GM13976 (cell line): ENCODE measurements at places on chromosomes 1 and 21.
A peak's percentile ranks its signal among the peaks of the same experiment; 100 is the strongest.

- DNase-seq = no peak
Measured at GRCh38 chr1:75257424-75257823, 123.2 kb downstream of the LHX8 start.

- DNase-seq = no peak
Measured at GRCh38 chr1:81559662-81560350, 240.9 kb upstream of the ADGRL2 start.

- DNase-seq = no peak
Measured at GRCh38 chr1:39976732-39977131, 21.8 kb downstream of the MFSD2A start.

GRCh38 chr1:181768211-181768929, 285.1 kb downstream of the CACNA1E start:
- peak; percentile 29 for DNase-seq

DNA sequence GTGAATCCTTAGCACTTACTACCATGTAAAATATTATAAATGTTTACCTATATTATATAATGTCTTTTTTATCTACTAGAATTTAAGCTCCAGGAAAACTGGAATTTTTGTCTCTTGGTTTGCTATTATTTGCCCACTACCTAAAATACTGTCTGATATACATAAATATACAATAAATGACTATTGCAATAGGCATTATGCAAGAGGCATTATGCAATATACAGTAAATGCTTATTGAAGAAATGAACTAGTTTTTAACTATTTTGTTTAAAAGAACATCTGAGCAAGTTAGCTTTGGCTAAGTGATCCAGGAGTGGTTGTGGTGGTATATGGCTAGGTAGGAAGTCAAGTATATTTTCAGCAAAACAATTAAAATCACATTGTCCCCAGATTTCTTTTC, 640.2 kb upstream of the PKN2 start:
- DNase-seq = no peak

DNA sequence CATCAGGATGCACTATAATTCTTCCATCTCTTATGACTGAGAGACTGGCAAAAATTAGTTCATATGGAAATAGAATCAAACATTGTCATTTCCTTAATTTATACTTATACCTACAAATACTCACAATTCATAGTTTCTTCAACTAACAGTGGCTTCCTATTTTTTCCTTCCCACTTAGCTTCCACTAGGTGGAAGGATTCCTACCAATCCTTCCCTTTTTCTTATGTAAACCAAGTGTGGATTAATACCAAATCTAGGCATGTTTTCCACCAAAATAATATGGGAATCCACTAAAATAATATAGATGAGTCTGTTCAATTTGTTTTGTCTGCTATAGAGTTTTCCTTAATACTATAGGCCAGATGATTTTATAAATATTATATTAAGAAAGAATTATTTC, 1537.1 kb downstream of the PLA2G4A start:
- no peak for DNase-seq

DNA sequence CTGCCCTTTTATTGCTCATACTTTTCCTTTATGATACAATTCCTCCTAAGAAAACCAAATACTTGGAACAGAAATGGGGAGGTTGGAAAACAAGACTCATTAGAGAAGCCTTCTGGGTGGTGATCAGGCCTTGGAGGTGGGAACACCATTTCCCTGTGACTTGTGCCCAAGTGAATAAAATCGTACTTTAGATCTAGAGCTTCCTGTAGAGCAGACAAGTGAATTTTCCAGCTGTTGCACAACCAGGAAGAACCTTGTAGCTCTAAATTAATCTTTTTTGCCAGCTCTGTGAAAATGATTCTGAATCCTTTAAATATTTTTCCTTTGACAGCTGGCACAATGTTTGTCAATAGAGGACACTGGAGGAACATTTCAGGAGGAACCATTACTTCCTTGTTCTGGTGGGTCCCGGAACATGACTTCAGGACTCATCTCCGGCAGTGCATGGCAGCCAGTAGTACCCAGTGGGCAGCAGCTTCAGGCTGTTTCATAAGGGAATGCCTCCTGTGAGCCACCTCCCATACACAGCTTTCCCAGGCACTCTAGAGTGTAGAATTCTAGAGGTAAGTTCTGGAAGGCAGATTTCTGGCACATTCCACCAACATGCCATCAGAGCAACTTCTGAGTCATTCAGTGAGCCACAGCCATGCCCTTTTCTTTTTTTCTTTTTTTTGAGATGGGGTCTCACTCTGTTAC, 5.5 kb upstream of the SNAPIN start:
- DNase-seq = no peak

DNA sequence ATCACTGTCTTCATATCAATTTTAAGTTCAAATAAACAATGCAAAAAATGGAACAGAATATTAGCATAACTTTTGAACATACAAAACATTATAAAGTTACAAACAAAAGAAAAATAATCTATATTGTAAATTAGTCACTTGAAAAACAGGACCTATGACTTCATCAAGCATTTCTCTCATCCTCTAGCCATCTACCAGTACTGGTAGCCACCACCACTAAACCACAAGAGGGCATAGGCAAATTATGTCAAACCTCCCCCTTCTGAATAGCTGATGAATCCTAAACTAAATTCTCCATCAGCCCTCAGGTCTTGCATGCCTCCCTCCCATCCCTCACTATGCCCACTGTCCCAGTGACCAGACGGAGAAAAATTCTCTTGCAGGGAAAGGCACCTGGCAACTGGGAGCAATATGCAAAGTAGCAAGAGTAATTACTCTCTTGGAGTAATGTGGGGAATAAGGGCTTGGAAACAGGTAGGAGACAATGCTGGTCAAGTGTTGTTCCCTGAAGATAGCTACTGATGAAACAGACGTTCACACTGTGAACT, 37.1 kb downstream of the SSX2IP start:
- no peak for DNase-seq

DNA sequence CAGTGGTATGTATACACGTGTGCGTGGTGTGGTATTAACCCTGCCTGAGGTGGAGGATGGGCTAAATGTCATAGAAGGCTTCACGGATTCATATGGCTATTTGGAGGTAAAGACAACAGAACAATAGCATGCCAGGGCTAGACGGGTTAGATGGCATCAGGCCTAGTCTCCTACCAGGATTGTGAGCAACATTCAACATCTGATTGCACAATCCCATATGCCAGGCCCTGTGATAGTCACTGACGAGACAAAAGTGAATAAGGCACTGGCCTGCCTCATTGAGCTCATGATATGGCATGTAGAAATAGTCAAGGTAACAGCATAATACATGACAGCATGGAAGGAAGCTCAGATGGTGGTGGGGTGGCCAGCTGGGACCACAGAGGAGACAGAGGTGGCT, 167.1 kb upstream of the BEND5 start:
- DNase-seq = no peak

DNA sequence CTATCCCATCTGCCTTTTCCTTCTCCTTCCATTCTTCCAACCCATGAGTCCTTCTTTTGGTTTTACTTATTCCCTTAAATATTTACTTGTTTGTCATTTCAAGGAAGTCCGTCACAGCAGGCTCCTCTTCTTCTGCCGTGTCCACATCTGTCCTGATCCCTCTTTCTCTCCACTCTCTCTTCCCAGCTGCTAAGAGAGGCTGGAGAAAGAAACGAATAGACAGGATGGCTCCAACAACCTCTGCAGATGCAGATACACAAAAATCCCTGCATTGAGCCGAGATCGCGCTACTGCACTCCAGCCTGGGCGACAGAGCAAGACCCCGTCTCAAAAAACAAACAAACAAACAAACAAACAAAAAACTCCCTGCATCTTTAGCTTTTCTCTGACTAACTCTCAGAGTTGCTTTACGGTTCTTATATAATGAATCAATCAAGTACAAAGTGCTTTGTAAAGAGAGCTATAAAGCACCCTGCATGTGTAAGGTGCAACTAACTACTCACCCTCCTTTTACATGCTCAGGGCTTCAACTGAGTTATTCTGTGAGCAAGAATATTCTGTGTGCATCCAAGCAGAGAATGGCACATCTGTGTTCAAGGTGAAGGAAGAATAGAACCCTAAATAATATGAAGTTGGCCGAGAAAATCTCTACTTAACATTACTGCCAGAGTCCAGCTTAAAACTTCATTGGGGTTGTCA, 3.8 kb upstream of the SAMD13 start:
- DNase-seq = no peak

DNA sequence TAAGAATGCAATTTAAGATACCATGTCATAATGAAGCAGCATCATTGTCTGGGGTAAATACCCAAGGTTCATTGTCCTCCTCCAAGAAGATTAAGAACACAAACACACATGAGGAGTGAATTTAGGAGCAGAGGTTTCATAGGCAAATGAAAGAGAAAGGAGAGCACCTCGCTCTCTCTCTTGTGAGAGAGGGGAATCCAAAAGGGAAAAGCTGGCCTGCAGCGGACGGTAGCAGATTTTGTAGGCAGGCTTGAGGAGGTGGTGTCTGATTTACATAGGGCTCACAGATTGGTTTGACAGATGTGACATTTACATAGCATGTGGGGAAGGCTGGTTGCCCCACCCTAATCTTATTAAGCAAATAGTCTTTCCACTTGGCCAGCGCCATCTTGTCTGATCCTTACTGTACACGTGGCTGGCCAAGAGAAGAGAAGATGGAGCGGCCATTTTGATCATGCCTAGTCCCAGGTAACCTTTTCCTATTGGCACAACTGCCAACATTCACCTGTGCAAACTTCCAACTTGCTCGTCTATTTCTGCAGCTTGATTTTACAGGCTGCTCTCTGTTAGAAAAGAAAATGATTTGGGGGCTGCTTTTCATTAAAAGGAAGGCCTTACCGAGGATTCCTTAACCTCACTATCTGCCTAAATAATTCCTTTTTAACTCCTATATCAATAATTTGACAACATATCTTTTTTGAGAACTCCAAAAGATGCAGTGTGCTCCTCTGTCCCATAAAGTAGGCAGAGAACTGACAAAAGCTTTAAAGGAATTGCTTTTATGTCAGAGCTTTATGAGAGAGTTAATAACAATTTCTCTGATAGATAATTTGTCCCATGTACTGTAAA, 16.0 kb upstream of the LRRC7 start:
- DNase-seq = no peak

- DNase-seq = no peak
Measured at GRCh38 chr1:4837031-4837600, 182.7 kb downstream of the AJAP1 start.

DNA sequence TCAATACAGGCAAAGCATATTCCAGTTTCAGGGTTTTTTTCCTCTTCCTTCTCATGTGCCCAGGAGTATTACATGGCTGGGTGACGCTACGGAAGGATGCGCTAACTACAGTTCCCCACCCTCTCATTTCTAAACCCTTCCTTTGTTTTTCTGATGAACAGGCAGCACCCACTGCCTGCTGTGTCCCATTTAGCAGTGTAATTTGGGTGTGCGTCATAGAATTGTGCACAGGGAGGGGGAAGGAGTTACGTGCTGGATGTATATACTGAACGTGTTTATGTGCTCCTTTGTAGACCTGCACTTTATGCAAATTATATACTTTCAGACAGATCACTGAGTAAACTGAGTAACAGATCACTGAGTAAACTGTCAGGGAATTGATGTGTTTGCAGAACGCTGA, 44.5 kb downstream of the ELAPOR1 start:
- no peak for DNase-seq

- DNase-seq = no peak
Measured at GRCh38 chr1:227033880-227034279, 93.8 kb downstream of the COQ8A start.

- DNase-seq = no peak
Measured at GRCh38 chr1:247273013-247273412, 17.1 kb downstream of the VN1R5 start.
